ENCODE measurements at places on chromosomes 12 and 14. TPM values are rescaled to one million over a fixed set of nuclear protein-coding genes. Genes with fewer than 3 reads are reported as not detected.

ALDH2 gene
- 61.5 TPM for total RNA-seq

SLCO1B1 gene
- not detected for total RNA-seq

AQP5 gene
- under 0.01 TPM for total RNA-seq

IL31 gene
- total RNA-seq = not detected

KRT78 gene
- not detected for total RNA-seq

REP15 gene
- total RNA-seq = 0.97 TPM

AQP6 gene
- total RNA-seq = not detected

IKBIP gene
- 35.4 TPM for total RNA-seq

FOXJ2 gene
- total RNA-seq = 5.7 TPM

GPR84 gene
- total RNA-seq = 0.16 TPM

KRT8 gene
- total RNA-seq = 3.7 TPM

NRXN3 gene
- 0.16 TPM for total RNA-seq

YLPM1 gene
- 66.7 TPM for total RNA-seq

DBX2 gene
- total RNA-seq = not detected

TTC9 gene
- total RNA-seq = 0.06 TPM

TAS2R19 gene
- 2.1 TPM for total RNA-seq

HOXC13 gene
- not detected for total RNA-seq

RIMKLB gene
- 41.6 TPM for total RNA-seq

MANSC1 gene
- total RNA-seq = 4.7 TPM

PLCZ1 gene
- not detected for total RNA-seq

TRIM9 gene
- total RNA-seq = not detected

NPAS3 gene
- total RNA-seq = 0.38 TPM

TRHDE gene
- total RNA-seq = not detected
